ENCODE measurements at places on chromosomes 5 and 9.

DNA sequence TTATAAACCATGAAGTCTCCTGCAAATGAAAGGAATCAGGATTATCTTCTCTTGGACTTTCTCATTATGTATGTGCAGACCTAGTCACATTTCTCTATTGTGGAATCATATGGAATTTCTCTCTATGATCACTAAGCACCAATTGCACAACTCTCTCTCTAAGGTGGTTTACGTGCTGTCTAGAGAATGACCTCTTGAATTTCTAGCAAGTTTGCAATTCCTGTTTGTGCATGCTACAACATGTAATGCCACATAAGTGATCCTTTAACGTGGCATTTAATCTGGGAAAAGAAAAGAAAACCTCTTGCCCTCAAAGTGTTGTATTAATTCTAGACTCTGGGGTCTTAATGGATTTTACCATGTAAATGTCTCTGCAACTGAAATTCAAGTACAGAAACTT lies 5.0 kb upstream of the PPP2R2B start:
- DNase-seq: no peak

- DNase-seq: no peak
These were observed 20.1 kb downstream of the C5orf58 start for GRCh38 chr5:170252720-170253350.

- peak; percentile 44 for DNase-seq
These were observed 2.3 kb downstream of the ACSL6 start for GRCh38 chr5:132008961-132009680.

GRCh38 chr9:135029871-135030565 lies 57.5 kb upstream of the OLFM1 start:
- DNase-seq: no peak

Data from Karpas-422 (cell line).